ENCODE measurements at places on chromosomes 11 and 22.

DNA sequence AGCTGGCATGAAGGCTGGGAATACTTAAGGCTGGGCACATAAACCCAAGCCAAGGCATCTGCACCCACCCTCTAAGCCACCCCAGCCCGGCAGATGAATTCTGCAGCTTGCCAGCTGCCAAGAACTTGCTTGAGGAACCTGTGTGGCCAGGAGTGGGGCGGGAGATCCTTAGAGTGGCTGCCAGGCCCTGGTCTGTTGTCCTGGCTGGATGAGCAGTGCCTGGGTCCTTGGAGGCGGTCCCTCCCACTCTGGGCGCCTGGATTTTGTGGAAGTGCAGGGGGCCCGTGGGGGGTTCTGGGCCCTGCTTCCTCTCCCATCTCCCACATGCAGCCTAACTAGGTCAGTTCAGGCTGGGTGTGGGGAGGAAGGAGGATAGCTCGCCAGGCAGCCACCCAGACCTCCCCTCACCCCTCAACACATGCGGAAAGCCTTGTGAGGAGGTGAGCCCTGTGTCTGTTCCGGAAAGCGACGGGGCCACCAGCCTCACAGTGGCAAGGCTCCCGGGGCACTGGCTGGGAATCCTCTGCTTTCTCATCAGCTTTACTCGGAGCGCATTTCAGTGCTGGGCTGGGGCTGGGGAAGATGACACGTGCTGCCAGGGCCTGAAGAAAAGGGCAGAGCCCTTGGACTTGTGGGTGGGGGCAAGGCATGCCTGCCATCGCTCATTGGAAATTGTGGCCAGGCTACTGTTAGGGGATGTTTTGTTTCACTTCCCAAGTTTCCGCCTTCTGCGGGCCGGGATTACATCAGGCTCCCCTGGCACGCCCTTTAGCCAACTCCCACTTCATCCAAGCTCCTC is 8.4 kb downstream of the DAGLA start:
- no peak for DNase-seq

GRCh38 chr11:130699561-130699960 is 216.7 kb downstream of the SNX19 start:
- no peak for DNase-seq

DNA sequence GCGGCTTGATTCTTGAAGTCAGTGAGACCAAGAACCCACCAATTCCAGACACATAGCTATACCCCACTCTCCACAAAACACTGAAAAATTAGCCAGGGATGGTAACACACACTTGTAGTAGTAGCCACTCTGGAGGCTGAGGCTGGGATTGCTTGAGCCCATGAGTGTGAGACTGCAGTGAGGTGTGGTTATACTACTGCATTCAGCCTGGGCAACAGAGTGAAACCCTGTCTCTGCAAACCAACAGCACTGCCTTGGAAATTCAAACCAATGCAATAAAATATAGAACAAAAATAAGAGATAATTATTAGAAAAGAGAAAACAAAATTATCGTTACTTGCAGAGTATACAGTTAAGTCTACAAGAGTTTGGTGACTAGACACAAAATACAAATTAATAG is 20.2 kb upstream of the PRDM10 start:
- no peak for DNase-seq

GRCh38 chr11:69211920-69212797 is 56.4 kb downstream of the SMIM38 start:
- DNase-seq, result no peak

- DNase-seq, result no peak
Measured at GRCh38 chr11:20620988-20621387, 21.6 kb downstream of the SLC6A5 start.

- no peak for DNase-seq
Measured at GRCh38 chr11:32448232-32448631, 12.9 kb upstream of the WT1 start.

DNA sequence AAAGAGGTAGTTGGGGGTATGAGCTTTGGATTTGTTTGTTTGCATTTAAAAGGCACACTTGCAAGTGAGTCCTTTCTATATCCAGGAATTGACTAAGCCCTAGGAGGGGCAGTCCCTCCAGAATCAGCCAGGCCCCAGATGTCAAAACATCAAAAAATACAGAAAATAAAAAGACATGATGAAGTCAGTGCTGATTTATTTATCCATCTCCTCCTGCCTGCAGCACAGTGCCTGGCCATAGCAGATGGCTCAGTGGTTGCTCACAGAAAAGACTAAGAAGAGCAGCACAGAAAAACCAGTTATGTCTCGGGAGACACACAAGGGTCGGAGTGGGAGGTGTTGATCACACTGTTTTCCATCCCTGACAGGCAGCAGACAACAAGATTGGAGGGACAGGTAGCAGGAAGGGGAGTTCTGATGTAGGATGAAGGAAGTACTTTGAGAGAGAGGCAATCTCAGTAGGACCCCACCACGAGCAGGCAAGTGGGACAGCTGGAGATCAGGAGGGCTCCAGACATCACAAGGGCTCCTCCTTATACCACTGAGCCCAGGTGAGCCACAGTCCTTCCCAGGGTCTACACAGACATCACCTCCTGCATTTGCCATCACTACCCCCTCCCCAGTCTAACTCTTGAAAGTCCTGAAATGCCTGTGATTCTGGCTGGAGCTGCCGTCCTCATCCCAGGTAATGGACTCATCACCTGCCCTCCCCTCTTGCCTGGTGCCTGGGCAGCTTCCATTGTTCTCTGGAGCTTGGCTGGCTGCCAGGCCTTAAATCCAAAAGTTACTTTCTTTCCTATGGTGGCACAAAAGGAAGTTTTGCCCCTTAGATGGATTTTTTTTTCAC is 32.3 kb downstream of the TMPRSS5 start:
- DNase-seq, result no peak

DNA sequence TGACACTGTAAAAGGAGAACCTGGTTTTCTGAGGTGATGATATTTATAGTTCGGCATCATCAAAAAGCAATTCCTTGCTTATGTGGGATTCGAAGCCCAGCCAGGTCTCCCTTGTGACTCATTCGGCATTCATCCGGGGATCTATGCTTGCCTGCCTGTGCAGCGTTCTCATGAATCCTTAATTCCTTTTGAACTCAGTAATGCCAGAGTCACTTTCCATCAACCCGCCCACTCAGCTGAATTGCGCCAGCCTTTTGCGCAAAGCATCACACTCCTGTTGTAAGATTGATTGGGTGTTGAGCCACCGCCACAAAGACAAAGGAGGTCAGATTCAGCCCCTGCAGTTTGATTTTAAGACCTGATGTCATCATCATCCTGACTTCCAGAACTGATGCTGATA is 128.6 kb downstream of the SLC17A6 start:
- no peak for DNase-seq

- no peak for DNase-seq
Measured at GRCh38 chr11:44632466-44633123, 67.1 kb downstream of the CD82 start.

GRCh38 chr11:62201376-62201775 is 7.1 kb upstream of the SCGB2A1 start:
- DNase-seq, result no peak

All from NCI-H510A (cell line).